Transverse colon (tissue), 4 donors: ENCODE measurements at places on chromosomes 1 and 21. TPM values are rescaled to one million over a fixed set of nuclear protein-coding genes. Genes with fewer than 3 reads are reported as not detected.

DNA sequence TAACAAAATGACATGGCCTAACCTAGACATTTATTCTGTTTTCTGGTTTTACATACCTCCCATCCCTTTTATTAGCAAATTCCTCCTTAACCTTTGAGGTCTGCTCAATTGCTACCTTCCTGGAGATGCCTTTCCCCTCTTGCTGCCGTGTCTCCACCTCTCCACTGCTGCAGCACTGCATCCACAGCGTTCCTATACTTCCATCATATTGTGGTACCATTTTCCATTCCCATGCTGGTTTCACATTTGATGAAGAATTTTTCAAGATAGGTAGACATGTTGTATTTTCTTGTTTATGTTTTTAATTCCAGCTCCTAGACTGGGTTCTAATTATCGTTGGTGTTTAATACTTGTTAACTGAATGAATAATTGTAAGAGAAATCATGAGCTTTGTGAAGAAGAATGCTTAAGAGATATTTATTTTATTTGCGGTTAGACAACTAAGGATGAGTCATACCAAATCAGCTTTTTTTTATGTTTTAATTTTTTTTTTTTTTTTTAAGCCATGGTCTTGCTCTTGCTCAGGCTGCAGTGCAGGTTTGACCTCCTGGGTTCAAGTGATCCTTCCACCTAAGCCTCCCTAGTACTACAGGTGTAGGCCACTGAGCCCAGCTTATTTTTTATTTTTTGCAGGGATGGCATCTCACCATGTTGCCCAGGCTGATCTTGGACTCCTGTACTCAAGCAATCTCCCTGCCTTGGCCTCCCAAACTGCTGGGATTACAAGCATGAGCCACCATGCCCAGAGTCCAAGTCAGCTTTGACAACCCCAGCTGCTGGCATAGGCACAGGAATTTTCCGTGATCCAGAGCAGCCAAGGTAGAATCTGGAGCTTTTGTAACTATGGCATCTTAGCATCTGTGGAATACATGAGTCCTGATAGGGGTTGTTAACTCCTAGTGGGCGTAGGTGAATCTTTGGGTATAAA, 44.0 kb downstream of the ATP6V1G3 start:
- H3K4me3 ChIP-seq, result no peak overlapping the region
- no peak for DNase-seq
- no peaks in the 10 kb centered on the region for H3K4me1 ChIP-seq
- H3K27ac ChIP-seq, result no peak overlapping the region
- H3K27me3 ChIP-seq, result no peaks in the 10 kb centered on the region

- no peak overlapping the region for H3K4me3 ChIP-seq
- DNase-seq, result no peak
- H3K27ac ChIP-seq, result no peak overlapping the region
- H3K4me1 ChIP-seq, result no peaks in the 10 kb centered on the region
- no peaks in the 10 kb centered on the region for H3K27me3 ChIP-seq
Measured at GRCh38 chr1:83606416-83606955, 392.4 kb downstream of the TTLL7 start.

- H3K4me1 ChIP-seq, result no peaks in the 10 kb centered on the region
- DNase-seq, result peak; percentile 51
- no peak overlapping the region for H3K27ac ChIP-seq
- no peak overlapping the region for H3K4me3 ChIP-seq
- H3K27me3 ChIP-seq, result no peaks in the 10 kb centered on the region
Measured at GRCh38 chr1:152495066-152495675, 15.4 kb upstream of the LCE5A start.

- H3K4me3 ChIP-seq, result no peak overlapping the region
- no peak overlapping the region for H3K27ac ChIP-seq
- DNase-seq, result no peak
- no peaks in the 10 kb centered on the region for H3K36me3 ChIP-seq
Measured at GRCh38 chr1:173193639-173194038, 13.5 kb downstream of the TNFSF4 start.

DNA sequence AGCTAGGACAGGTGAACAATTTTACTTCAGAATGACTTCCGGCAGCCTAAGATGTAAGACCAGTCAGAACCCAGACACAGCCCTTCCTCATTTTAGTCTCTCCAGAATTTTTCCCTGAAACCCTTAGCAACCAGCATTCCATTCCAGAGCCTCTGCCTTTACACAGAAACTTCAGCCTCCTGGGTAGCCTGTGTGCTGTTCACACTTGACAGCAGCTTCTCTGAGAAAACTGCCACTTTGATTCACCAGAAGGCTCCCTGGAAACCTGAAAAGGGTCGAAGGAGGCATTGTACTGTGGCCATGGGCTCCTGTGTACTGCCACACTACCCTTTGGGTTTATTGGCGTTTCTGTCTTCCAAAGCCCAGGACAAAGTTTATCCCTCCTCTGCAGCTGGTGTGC, 17.4 kb downstream of the HYI start:
- H3K27me3 ChIP-seq, result no peaks in the 10 kb centered on the region
- H3K4me3 ChIP-seq, result no peak overlapping the region
- H3K4me1 ChIP-seq, result no peaks in the 10 kb centered on the region
- H3K27ac ChIP-seq, result peak overlapping the region; percentile 57
- no peak for DNase-seq

DNA sequence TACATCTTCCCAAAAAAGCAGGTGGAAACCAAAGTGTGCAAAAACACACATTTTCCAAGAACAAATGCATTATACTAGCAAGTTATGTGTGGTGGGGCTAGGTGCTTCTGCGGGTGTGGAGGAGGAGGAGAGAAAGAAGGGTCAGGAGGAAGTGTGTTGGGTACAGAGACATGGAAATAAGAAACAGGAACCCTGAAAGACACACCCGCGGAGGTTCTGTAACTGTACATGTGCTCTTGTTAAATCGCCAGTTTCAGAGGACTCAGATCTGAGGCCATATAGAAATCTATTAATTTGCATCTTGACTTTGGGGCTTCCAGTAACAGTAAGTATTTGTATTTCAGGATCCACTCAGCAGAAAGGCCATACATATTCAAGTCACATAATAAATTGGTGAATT, 30.9 kb downstream of the ERG start:
- H3K27ac ChIP-seq, result no peak overlapping the region
- H3K36me3 ChIP-seq, result no peaks in the 10 kb centered on the region
- no peak for DNase-seq
- no peaks in the 10 kb centered on the region for H3K27me3 ChIP-seq
- no peaks in the 10 kb centered on the region for H3K4me1 ChIP-seq
- no peak overlapping the region for H3K4me3 ChIP-seq

GRCh38 chr1:48523558-48523957, 51.6 kb upstream of the SPATA6 start:
- no peaks in the 10 kb centered on the region for H3K4me1 ChIP-seq
- H3K36me3 ChIP-seq, result no peaks in the 10 kb centered on the region
- no peak overlapping the region for H3K27ac ChIP-seq
- no peak for DNase-seq

DNA sequence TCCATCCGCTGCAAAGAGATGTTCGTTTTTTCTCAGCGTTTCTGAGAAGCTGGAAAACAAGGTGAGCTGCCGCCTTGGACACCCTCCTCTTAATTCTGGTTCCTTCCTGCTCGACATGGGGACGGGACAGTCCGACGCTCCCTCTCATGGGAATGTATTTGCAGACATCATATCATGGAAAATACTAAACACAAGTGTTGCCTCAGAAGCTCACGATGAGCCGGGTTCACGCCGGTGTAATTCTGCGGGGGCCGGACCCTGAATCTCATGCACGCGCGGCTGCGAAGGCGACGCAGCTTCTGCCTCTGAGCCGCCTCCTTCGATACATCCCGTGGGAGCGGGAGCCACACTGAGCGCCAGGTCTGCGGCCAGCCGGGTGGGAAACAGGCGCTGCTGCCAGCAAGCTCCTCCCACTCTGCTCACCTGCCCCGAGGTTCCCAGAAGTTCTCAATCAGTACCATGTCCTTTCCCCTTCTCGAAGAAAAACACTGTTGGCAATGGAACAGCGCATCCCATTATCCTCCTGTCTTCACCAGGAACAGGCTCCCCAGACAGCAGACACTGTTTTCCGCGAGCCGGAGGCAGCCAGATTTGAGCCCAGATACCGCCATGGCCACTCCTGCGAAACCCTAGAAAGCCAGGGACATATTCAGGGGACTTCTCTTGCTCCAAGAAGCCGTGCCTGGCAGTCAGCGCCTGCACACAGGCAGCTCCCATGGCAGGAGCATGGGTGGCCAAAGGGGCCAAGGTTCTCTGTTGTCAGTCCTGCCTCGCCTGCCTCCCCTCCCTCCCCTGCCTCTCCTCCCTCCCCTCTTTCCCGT, 98.0 kb downstream of the WDR4 start:
- no peaks in the 10 kb centered on the region for H3K36me3 ChIP-seq
- peaks cover 20% of the 10 kb centered on the region for H3K4me1 ChIP-seq
- peak; percentile 36 for DNase-seq
- peak overlapping the region; percentile 25 for H3K4me3 ChIP-seq
- peaks cover 3% of the 10 kb centered on the region for H3K27me3 ChIP-seq

- H3K4me1 ChIP-seq, result no peaks in the 10 kb centered on the region
- DNase-seq, result no peak
- H3K27me3 ChIP-seq, result no peaks in the 10 kb centered on the region
- no peak overlapping the region for H3K27ac ChIP-seq
- no peaks in the 10 kb centered on the region for H3K36me3 ChIP-seq
Measured at GRCh38 chr21:32004291-32004690, 131.5 kb downstream of the HUNK start.

DNA sequence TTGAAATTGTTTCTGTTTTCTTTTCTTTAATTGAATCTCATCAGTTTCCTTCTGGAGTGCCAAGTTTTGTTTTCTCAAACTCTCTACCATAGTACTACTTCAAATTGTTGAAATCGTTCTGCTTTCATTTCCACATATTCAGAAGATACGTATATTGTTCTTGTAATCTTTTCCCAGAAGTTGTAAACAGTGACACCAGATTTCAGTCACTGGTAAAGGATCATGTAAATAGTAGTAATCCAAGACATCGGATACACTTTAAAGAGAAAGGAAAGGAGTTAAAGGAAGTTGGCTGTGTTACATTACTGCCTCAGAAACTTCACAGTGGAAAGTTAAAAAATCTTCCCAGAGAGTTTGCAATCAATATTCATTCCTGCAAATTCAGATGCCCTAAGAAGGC, 67.5 kb downstream of the RGL1 start:
- no peaks in the 10 kb centered on the region for H3K27me3 ChIP-seq
- DNase-seq, result no peak
- H3K27ac ChIP-seq, result peak overlapping the region; percentile 71
- H3K4me3 ChIP-seq, result no peak overlapping the region
- no peaks in the 10 kb centered on the region for H3K36me3 ChIP-seq

- no peak overlapping the region for H3K4me3 ChIP-seq
- H3K27me3 ChIP-seq, result no peaks in the 10 kb centered on the region
- peaks cover 7% of the 10 kb centered on the region for H3K4me1 ChIP-seq
- no peak for DNase-seq
- H3K27ac ChIP-seq, result no peak overlapping the region
Measured at GRCh38 chr21:34724131-34724856, 55.5 kb downstream of the CLIC6 start.

DNA sequence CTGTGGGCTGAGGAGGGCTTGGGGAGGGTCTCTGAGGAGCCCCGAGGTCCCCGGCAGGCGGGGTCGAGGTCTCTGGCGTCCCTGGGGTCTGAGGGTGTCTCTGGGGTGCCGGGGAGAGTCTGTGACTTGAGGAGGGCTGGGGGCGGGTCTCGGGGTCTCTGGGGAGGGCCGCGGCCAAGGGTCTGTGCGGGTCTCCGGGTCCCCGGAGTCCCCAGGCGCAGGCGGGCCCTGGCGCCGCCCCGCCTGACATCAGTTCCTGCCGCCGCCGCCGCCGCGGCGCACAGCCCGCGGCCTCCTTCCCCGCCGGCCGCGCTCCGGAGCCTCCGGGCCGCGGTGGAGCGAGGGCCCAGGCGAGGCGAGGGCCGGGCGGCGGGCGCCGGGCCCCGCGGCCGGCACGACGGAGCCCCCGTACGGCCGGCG, at the start of gene PLEKHM2:
Gene PLEKHM2, plus strand, starts transcription at position 279 of the 420 bp plus-strand sequence. CDS start 239 bp downstream, outside the sequence.
- no peaks in the 10 kb centered on the region for H3K27me3 ChIP-seq
- peaks cover 18% of the 10 kb centered on the region for H3K4me1 ChIP-seq
- H3K4me3 ChIP-seq, result peak within 1 kb of the TSS; percentile 99
- H3K36me3 ChIP-seq, result no peaks in the 10 kb centered on the region
- peak within 1 kb of the TSS; percentile 99 for H3K27ac ChIP-seq
- DNase-seq, result peak; percentile 50

The SH2D2A gene
- total RNA-seq, result 3.4 TPM

The MPL gene
- total RNA-seq, result not detected

The ZNF670 gene
- 1.9 TPM for total RNA-seq

The DCST1 gene
- total RNA-seq, result 0.41 TPM

The ERG gene
- total RNA-seq, result 3.3 TPM

The XCL2 gene
- 4.5 TPM for total RNA-seq

The ERVH48-1 gene
- not detected for total RNA-seq

The ZNF648 gene
- total RNA-seq, result not detected

The CYP4Z1 gene
- 1.00 TPM for total RNA-seq
